Muscle of leg (tissue), 16 donors: ENCODE measurements at places on chromosomes 11 and 22. TPM values are rescaled to one million over a fixed set of nuclear protein-coding genes. Genes with fewer than 3 reads are reported as not detected.

TENM4 gene
- 4.6 TPM for polyA plus RNA-seq

TMEM191C gene
- polyA plus RNA-seq: 1.2 TPM

CECR2 gene
- polyA plus RNA-seq: 21.0 TPM

FAM83F gene
- polyA plus RNA-seq: 0.30 TPM

OR10A2 gene
- not detected for polyA plus RNA-seq

ART1 gene
- 3.5 TPM for polyA plus RNA-seq
